ENCODE measurements at places on chromosomes 4 and X.

DNA sequence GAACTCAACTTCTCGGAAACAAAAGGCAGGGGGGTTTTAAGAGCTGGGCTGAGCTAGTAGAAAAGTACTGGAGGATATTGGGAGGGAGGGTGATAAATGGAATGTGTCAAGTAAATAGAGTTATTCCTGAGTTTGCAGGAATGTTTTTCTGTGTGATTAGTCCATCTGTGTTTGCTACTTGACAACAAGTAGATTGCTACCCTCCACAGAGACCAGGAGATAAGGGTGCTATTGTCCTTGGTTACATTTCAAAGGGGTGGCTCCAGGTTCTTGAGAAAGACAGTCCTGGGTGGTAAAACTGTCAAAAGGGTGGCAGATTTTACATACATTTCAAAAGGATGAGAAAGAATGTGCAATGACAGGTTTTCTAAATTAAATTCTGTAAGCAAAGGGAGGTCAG, 181.2 kb upstream of the PPP3CA start:
- no peak for DNase-seq

GRCh38 chrX:107674480-107675364, 46.4 kb downstream of the PRPS1 start:
- DNase-seq: no peak

- DNase-seq: no peak
Measured at GRCh38 chr4:45647823-45648222, 476.0 kb downstream of the GABRG1 start.

GRCh38 chr4:156662921-156663320, 308.7 kb downstream of the PDGFC start:
- no peak for DNase-seq

- DNase-seq: no peak
Measured at GRCh38 chr4:6542951-6543350, 32.0 kb upstream of the MAN2B2 start.

GRCh38 chr4:77776182-77777134, 42.7 kb downstream of the CNOT6L start:
- no peak for DNase-seq

GRCh38 chr4:149735796-149736195, 79.8 kb downstream of the IQCM start:
- DNase-seq: no peak

DNA sequence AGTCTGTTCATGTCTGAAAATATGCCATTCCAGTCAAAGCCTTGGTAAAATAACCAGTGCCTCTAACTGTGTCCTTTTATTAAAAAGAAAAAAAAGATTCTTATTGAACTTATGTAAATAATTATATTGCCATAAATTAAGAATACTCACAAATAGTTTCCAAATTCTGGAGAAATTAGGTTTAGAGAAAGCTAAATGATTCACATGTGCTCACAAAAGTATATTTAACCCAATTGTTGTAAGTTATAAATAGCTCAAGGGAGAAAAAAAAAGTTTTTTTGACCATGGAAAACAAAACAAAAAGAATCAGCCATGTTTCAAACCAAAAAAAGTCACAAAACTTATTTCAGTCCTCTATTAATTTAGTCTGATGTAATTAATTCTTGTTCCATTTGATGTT, 25.3 kb upstream of the HERC6 start:
- no peak for DNase-seq

GRCh38 chr4:112563431-112564200, 47.6 kb upstream of the NEUROG2 start:
- no peak for DNase-seq

- DNase-seq: no peak
Measured at GRCh38 chr4:159410076-159410777, 307.3 kb downstream of the RAPGEF2 start.

DNA sequence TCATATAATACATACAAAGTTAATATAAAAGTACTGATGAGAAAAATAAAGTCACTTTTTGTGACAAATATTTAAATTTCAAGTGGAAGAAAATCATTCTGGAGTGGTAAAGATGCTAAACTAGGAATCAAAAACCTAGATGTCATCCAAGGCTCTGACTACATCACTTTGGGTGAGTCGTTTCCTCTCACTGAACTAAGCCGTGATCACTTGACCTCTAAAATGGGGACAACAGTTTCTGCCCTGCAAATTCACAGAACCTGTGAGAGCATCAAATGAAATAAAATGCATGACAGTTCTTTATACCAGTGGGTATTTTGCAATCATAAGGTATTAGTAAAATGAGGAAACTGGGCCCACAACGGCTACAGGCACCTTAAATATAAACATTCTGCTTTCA, 63.8 kb downstream of the PRDM5 start:
- DNase-seq: no peak

- no peak for DNase-seq
Measured at GRCh38 chrX:150152036-150152435, 211.1 kb upstream of the MAMLD1 start.

DNA sequence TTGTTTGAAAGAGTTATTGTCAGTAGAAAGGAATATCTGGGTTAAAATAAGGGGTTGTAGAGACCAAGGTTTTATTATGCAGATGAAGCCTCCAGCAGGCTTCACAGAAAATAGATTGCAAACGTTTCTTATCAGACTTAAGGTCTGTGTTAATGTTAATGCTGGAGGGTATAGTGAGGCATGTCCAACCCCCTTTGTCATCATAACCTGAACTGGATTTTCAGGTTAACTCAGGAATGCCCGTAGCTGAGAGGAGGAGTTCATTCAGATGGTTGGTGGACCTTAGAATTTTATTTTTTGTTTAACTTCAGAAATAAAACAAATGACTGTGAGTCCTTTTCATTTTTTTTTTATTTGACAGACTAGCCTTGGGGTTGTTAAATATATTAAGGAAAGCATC, 354.1 kb downstream of the GPM6A start:
- no peak for DNase-seq

GRCh38 chr4:32010221-32010620, 1290.1 kb downstream of the PCDH7 start:
- no peak for DNase-seq

GRCh38 chrX:133985164-133985966, at the start of gene GPC3:
GPC3 (minus strand) TSS chrX:133985594.
- peak; percentile 27 for DNase-seq

DNA sequence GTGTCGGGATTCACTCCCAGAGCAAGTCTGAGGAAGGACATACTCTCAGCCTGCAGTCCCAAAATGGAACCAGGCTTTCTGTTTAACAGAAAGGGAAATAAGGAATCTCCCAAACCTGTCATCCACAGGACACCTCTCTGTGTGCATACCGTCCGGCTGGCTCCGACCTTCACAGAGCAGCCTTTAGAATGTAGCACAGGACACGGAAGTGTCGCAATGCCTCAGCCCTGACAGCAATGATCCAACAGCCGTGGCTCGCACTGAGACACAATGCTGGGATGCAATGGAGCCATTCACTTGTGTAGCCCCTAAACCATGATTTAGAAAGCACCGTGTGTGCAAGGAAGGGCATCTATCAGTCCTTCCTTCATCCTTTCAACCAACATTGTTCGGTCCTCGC, 15.5 kb upstream of the HELT start:
- no peak for DNase-seq

DNA sequence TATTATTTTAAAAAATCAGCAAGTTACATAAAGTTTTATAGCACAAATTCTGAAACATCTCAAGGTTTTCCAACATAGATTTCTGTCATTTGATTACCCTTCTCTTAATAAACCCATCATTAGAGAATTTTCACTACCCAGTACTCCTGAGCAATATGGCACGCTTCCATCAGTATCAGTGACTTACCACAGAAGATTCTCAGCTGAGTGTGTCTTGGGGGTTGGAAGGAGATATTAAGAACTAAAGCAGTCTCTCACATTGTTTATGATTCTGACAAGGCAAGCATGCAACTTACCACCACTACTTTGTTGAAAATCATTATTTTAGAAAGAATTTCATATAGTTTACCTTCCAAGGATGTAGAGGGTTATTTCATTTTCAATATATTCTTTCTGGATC, 67.7 kb downstream of the INPP4B start:
- DNase-seq: no peak

GRCh38 chr4:8188085-8188484, 11.0 kb upstream of the SH3TC1 start:
- no peak for DNase-seq

- DNase-seq: no peak
Measured at GRCh38 chrX:100048156-100048555, 361.9 kb downstream of the PCDH19 start.

GRCh38 chrX:11698702-11699101, 33.0 kb upstream of the ARHGAP6 start:
- no peak for DNase-seq

DNA sequence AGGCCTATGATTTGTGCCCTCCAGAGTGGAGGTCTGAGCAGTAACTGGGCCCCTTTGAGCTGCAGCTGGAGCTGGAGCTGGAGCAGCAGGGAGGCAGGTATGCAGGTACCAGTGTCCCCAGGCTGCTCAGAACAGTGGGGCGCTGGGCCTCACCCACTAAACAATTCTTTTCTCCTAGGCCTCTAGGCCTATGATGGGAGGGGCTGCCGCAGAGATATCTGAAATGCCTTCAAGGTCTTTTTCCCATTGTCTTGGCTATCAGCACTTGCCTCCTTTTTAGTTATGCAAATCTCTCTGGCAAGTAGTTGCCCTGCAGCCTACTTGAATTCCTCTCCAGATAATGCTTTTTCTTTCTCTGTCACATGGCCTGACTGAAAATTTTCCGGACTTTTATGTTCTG, 79.7 kb upstream of the OTUD4 start:
- no peak for DNase-seq

DNA sequence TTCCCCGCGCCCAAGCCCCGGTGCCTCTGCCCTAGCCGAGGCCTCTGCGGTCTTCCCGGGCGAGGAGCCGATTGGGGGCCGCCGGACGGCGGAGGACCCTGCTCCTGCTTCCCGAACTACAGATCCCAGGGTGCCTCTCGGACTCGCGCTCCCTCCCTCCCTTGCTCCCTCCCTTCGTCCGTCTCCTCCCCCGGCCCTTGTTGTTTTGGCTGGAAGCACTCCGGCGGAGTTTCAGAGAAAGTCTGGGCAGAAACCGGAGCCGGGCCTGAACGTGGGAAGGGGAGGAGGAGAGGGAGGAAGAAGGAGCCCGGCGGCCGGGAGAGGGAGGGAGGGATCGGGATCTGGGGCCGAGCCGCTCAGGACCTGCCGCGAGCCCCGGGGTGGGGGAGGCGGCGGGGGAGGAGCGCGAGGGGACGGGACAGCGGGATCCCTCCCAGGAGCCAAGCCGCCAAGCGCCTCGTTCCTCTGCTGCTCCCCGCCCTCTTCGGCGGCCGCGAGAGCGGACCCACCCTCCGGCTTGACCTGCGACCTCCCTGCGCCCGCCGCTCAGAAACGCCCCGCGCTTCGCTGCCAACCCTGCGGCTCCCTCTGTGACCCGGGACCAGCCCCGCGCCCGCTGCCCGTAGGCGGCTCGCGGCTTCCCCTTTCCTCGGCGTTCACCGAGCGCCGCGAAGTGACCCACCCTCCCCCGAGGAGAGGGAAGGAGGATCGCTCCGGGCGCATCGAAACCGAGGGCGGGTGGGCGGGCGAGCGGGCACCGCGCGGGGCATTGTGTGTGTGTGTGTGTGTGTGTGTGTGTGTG, 496 bp upstream of the GAB1 start:
- peak; percentile 13 for DNase-seq

DNA sequence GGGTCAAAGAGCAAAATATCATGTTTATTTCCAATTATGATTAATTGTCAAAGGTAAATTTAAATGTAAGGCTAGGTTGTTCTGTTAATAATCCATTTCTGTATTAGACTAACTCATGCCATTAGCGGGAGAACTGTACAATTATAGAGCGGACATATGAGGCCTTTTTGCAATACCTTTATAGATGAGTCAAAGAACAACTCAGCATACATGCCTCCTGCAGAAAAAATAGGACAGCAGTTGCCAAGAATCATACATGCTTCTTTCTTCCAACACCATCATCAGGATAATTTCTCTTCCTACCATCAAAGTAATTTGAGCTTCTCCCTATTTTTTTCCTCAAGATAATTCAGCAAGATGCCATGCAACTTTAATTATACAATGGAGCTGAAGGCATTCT, 917.8 kb downstream of the ADGRL3 start:
- no peak for DNase-seq

- DNase-seq: no peak
Measured at GRCh38 chr4:151961456-151961855, 200.6 kb upstream of the GATB start.

DNA sequence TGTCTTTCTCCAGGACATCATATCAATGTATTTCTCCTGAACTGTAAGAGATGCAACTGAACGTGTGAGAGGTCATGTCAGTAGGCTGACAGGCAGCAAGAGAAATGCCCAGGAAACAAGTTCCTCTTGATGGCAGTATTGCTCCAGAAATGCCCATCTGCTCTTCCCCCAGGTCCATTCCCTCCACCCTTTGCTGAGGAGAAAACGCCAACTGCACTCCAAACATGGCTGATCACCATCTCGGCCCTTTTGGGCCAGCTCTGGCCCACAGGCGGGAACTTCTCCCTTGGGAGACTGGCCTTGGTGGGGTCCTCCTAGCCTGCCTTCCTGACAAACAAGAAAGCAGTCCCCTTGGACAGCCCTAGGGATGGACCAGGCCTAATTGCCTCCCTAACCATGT, 276.5 kb upstream of the AGTR2 start:
- no peak for DNase-seq

DNA sequence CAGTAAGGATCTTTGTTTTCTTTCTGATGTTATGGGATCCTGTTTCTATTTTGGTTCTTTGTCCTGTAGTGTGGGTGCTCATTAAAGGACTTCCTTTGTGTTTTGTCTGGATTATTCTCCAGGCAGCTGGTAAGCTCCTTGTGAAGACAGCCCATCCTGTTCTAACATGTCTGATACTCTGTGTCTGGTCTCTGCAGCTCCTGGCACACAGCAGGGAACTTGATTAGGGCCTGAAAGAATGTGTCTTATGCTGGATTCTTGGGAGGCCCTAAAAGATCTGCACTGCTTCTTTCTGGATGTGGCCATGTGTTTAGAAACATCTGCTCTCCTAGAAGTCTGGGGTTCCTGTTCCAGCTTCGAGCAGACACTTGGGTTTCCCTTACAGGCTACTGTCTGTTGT, 38.1 kb upstream of the ATXN3L start:
- no peak for DNase-seq

DNA sequence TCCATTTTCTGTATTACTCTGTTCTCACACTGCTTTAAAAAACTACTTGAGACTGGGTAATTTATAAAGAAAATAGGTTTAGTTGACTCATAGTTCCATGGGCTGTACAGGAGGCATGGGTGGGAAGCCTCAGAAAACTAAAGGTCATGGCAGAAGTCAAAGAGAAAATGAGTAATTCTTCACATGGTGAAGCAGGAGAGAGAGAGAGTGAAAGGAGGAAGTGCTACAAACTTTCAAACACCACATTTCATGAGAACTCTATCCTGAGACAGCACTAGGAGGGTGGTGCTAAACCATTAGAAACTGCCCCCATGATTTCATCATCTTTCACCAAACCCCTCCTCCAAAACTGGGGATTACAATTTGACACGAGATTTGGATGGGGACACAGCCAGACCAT, 108.0 kb upstream of the PBDC1 start:
- DNase-seq: no peak

DNA sequence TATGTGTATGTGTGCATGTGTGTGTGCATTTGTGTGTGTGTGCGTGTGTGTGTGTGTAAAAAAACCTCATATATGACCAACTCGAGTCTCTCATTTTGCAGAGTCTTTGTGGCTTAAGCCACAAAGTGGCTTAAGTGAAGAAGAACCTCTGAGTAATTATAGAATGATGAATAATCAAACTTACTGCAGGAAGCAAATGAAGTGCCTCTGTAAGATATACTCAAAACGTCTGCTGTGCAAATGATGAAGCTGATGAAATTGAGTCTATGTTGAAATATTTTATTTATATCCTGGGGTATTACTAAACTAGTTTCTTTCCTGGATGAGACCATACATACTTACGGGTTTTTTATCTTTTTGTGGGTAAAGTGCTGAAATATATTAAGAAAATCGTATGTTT, 1198.7 kb downstream of the PCDH7 start:
- no peak for DNase-seq
